DND-41 (cell line): ENCODE measurements at places on chromosomes 13 and 19.

DNA sequence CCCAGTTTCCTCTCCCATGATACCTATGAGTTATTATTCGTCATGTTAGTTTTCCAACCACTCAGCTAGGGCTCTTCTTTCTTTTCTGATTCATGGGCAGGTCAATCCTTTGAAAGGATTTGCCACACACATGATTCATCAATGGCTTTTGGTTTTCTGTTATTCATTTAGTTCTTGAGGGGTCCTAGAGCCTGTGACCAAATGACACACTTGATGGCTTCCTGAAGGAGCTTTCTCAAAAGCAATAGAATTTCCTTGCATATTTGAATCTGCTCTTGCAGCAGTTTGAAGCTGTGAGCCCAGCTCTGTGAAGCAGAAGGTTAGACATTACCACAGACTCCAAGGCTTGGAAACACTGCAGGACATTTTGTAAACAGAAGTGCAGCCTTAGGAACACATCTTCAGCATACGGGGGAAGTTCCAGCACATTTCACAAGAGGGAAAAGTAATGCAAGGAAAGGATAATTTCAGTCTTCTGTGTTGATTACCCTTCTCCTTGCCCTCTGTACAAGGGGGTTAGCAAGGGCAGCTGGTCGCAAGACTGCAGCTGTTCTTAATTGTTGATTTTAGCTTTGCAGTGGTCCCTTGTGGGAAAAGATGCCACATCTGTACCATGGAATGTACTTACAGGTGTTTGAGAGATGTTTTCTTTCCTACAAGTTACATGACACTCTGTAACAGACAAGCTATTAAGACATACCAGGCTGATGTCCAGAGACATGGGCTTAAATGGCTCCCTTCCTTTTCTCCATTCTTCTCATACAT is 338.6 kb downstream of the KCNRG start:
- no peak overlapping the region for H3K4me3 ChIP-seq
- no peaks in the 10 kb centered on the region for H3K36me3 ChIP-seq
- H3K4me1 ChIP-seq = peaks cover 19% of the 10 kb centered on the region
- H3K27ac ChIP-seq = no peak overlapping the region
- H3K27me3 ChIP-seq = no peaks in the 10 kb centered on the region

DNA sequence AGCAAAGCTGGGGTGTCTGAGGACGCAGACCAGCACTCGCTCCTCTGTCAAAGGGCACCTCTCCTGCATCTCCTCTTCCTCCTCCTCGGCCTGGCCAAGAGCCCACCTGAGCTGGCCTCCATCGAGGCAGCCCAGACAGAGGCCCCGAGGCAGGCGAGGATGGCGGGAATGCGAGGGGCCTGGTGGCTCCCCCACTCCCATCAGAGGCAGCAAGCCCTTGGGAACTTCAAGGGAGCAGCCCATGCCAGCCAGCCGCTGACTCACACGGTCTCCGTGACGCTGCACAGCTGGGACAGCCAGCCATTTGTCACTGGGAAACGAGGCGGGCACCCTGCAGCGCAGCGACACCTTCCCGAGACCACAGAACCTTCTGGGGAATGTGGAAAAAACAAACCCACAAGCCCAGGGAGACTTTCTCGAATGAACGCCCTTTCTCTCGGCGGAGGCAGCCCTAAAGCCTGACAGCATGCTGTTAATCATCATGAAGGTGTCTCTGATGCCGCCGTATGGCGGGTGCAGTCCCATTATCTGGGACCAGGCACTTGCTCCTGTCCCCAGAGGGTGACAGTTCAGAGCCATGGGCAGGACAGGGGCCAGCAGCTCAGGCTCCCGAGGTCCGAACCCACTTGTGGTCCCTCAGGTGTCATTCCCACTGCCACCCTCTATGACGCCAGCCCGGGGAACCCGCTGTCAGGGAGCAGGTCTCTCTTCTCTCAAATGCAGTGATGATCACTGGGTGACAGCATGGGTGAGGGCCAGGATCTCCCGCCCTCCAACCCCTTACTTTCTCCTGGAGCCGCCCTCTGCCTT is 53.0 kb downstream of the PEPD start:
- H3K4me3 ChIP-seq = no peak overlapping the region
- H3K36me3 ChIP-seq = no peaks in the 10 kb centered on the region
- no peak for DNase-seq
- H3K4me1 ChIP-seq = no peaks in the 10 kb centered on the region

DNA sequence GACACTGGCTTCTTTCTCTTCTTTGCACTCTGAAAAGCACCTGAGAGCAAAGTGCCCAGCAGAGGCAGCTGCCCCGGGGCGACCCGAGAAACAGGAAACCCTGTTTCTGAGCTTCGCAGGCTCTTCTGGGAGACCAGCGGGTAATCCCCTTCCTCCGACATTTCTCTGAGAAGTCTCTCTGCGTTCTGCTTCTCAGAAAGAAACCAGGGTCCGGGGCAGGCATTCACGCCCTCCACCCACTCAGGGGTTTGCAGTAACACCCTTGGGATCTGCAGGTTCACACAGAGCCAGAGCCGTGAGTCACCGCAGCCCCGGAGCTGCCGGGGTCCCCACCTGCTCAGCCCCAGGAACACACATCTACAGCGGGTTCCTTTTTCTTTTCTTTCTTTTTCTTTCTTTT is 86.0 kb downstream of the GADD45B start:
- peaks cover 33% of the 10 kb centered on the region for H3K4me1 ChIP-seq
- H3K27ac ChIP-seq = peak overlapping the region; percentile 75
- no peaks in the 10 kb centered on the region for H3K36me3 ChIP-seq
- no peak overlapping the region; the same call in 1 of the 2 replicates for H3K4me3 ChIP-seq

GRCh38 chr19:16585808-16586476 is 13.7 kb upstream of the SLC35E1 start:
- DNase-seq = peak; percentile 24
- peaks cover 75% of the 10 kb centered on the region for H3K4me1 ChIP-seq
- peak overlapping the region; percentile 47 for H3K4me3 ChIP-seq
- H3K27me3 ChIP-seq = no peaks in the 10 kb centered on the region

- no peaks in the 10 kb centered on the region for H3K36me3 ChIP-seq
- H3K4me1 ChIP-seq = 0 out of 2 replicates have a peak, but pooled peaks cover 2% of the 10 kb centered on the region
- no peak for DNase-seq
- no peaks in the 10 kb centered on the region for H3K27me3 ChIP-seq
Observed at GRCh38 chr13:98184792-98185191, 7.7 kb upstream of the RNF113B start.

DNA sequence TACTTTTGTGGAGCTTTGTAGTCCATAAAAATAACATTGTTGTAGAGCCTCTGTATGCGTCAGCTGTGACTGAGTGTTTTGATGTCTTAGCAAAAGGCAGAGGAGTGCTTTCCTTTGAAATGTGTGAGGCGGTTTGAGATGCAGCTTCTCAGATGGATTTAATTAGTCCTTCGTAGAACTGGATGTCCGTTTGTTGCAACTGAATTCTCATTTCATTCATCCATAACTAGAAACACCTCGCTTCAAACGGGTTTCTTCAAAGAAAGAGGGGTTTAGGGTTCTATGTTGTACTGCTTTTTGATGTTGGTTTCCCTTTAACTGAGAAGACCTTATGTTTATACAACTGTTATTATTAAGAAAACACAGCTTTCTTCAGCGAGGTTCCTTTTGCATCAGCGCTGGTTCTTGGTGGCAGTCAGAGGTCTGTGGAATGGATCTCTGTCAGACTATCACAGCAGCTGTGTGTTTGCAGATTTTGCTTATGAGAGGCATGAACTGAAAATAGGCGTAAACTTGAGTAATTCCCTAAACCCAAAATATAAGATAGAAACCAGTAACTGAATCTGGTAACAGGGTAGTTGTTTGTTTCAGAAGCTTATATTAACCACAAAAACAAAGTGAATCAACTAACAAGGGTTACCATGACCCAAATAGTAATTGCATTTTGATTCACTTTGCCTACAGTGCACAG is 194.4 kb downstream of the GGACT start:
- H3K27ac ChIP-seq = no peak overlapping the region
- no peaks in the 10 kb centered on the region for H3K4me1 ChIP-seq
- no peak overlapping the region for H3K4me3 ChIP-seq
- H3K36me3 ChIP-seq = no peaks in the 10 kb centered on the region
